ACHN (cell line): ENCODE measurements at places on chromosomes 1 and 21.

GRCh38 chr1:56374026-56374974, 205.1 kb downstream of the PLPP3 start:
- DNase-seq: no peak

DNA sequence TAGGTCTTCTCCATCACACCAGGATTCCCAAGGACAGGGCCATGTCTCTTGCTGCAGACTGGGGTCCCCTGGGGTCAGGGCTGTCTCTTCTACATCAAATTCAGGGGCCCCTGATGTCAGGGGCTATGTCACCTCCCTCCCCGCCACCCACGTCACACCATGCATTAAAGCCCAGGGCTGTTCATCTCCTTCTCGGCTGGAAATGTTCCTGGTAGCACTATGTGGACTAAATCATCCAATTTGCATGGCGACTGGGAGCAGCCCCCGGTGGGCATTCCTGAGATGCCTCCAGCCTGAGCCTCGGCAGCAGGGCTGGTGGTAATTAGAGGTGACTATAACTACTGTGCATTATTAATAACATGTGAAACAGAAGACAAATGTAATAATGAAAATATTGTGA, 151.7 kb upstream of the HMGB4 start:
- no peak for DNase-seq

DNA sequence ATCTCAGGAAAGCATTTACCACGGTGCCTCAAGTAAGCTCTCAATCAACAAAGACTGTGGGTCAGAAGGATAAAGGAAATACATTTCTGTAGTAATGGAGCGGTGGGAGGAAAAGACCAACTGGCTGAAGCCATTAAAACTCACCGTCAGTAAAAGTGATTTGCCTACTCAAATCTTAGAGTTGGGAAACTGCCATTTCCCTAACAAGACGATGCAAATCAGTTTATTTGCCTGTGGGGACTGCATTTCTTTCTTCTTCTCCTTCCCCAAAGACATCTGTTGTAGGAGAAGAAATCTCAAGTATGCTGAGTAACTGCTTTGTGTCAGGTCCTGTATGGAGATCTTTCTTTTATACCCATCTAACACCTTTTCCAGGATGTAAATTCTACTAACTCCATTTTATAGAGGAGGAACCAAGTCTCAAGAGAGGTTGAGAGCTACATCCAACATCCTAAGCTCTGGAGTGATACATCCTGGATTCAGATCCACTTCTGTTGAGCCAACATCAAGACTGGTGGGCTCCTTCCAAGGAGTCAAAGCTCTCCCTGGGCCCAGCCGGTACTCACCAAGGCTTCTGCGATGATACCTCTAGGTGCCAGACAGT, 219.3 kb upstream of the FGGY start:
- DNase-seq: no peak

- no peak for DNase-seq
Observed at GRCh38 chr1:46677339-46677738, 5.7 kb downstream of the TEX38 start.

DNA sequence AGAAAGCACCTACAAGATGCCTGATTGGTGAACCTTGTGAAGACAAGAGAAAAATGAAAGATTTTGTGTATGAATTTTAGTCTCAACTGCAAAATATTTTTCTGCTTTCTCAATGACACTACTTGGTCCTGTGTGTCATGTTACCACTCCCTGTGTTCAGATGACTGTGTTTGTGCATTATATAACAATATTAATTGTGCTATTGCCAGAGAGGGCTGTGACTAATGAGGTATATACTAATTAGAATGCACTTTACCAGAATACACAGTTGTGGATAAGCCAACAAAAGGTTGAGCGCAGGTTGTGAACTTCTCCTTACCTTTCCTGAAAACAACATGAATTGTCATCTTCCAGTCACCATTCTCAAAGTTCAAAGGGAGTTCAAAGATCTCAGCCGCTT, 17.3 kb upstream of the FMO2 start:
- no peak for DNase-seq

DNA sequence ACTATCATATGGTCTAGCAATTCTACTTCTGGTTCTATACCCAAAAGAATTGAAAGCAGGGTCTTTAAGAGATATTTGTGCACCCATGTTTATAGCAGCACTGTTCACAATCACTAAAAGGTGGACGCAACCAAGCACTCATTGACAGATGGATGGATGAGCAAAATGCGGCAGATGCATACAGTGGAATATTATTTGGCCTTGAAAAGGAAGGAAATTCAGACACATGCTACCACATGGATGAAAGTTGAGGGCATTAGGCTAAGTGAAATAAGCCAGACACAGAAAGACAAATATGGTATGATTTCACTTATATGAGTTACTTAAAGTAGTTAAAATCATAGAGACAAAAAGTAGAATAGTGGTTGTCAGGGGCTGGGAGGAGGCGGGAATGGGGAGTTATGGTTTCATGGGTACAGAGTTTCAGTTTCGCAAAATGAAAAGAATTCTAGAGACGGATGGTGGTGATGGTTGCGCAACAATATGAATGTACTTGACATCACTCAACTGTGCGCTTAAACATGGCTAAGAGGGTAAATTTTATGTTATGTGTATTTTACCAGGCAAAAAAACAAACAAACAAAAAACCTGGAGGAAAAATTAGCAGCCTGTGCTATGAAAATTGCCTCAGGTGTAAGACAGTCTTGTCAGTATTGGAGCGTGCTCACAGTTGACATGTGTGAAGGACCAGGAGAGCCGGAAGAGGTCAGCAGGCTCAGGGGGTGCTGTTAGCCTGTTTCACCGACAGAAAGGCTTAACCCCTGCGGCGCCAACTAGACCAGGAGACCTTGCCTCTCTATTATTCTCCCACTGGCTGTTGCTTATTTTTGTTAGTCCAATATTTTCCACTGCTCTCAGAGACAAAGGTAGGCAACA, 26.5 kb downstream of the CD247 start:
- DNase-seq: no peak

- no peak for DNase-seq
Observed at GRCh38 chr1:110443451-110443850, 7.5 kb upstream of the PROK1 start.

- no peak for DNase-seq
Observed at GRCh38 chr1:81032374-81032773, 768.4 kb upstream of the ADGRL2 start.

DNA sequence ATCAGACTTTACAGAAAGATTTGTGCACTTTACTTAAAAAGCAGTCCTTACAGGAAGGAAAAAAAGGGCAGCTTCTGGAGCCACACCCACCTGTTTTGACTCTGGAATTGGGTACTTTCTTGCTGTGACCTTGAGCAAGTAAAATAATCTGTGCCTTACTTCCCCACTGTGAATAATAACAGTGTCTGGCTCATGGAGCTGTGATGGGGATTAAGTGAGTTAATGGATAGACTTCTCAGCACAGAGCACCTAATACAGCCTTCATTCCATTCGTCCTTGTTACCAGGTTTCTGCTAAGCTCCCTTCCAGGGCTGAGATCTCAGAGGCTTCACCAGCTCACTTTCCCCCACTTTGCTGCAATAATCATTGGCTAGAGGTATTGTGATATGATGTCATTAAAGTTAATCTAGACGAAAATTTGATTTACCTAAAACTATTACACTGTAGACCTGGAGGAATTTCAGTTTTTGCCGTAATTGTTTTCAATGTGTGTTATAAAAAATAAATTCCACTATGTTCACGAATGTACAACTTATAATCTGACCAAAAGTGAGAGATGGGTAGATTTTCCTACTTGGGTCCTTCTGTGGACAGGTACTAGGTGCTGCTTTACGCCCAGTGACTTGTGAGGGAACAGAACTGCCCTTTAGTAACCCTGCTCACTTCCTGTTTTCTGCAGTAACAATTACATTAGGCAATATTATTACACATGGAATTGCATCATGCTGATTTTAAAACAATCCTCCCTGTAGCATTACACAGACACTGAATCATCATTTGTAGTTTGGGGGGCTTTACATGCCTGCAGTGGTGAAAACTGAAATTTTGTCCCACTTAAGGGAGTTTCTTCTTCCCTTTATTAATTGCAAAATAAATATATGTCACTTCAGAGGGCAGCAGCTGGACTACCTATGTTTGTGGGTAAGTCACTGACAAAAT, 19.7 kb upstream of the ABCG1 start:
- no peak for DNase-seq

- peak; percentile 40 for DNase-seq
Observed at GRCh38 chr1:217717959-217718358, 86.8 kb downstream of the SPATA17 start.

DNA sequence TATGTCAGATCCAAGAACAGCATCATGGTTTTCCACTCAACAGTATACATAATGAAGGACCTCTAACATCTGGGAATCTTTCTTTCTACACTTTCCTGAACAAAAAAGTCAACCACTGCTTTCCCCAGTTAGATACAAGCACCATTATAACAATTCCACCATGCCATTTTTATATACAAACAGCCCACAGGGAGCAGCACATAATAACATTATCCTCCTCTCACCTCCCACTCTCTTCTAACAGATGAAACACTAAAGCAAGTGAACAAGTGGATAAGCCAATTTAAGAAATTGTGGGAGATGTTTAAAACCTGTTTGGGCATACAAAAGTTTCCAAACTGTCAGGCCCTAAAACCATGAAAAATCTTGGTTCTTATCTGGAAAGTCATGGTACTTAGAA, 29.4 kb upstream of the PRRC2C start:
- DNase-seq: no peak

DNA sequence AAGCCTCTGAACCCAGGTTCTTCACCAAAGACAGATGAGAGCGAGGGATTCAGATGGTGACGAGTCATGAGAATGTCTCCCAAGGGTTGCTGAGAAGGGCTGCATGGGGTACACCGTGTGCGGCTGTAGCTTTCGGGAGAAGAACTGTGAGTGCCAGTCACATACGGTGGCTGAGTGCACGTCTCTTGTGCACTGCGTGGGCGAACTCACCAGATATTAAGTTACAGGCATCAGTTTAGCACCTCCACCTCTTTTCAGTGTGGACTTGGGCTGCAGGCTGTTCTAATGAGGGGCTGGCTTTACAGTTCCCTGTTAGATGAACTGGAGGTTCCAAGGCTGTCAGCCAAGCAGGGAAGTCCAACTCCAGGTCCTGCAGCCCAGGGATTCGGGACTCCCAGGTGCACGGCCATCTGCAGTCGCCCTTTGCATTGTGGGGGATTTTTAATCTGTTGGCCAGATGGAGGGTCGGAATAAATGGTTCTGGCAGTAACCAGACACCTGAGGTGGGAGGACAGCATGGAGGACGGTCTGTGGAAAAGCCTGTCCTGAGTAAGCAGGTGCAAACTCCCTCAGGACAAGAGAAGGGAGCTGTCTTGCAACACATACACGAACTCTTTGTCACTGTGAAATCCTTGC, 26.5 kb upstream of the AVPR1B start:
- DNase-seq: no peak

DNA sequence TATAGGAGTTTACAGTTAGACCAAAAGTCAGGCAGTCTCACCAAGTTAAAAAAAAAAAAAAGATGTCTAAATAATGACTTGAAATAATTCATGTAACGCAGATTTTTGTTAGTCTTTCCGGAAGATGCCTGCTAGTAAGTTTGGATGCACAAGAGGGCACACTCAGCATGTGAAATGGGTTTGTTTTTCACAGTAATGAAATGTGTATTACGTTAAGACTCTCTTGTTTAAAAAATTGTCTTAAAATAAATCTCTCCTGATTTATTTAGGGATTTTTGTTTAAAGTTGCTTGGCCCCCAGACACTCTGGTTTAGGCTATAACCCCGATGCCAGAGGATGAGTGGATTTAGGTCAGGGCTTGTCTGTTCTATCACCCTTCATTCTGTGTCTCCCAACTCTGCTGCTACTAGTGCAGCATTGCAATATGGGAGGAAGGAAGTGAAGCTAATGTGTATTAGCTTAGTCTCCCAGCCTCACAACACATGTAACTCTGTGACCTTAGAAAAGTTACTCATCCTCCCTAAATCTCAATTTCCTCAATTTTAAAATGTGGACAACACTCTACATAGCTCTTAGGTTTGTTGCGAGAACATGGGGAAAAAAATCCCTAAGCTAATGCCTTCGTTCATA, 25.7 kb downstream of the CTH start:
- peak; percentile 28 for DNase-seq

GRCh38 chr21:31586118-31586517, 73.4 kb upstream of the SOD1 start:
- DNase-seq: no peak

- peak; percentile 31 for DNase-seq
Observed at GRCh38 chr1:209409780-209410179, 173.7 kb upstream of the CAMK1G start.

DNA sequence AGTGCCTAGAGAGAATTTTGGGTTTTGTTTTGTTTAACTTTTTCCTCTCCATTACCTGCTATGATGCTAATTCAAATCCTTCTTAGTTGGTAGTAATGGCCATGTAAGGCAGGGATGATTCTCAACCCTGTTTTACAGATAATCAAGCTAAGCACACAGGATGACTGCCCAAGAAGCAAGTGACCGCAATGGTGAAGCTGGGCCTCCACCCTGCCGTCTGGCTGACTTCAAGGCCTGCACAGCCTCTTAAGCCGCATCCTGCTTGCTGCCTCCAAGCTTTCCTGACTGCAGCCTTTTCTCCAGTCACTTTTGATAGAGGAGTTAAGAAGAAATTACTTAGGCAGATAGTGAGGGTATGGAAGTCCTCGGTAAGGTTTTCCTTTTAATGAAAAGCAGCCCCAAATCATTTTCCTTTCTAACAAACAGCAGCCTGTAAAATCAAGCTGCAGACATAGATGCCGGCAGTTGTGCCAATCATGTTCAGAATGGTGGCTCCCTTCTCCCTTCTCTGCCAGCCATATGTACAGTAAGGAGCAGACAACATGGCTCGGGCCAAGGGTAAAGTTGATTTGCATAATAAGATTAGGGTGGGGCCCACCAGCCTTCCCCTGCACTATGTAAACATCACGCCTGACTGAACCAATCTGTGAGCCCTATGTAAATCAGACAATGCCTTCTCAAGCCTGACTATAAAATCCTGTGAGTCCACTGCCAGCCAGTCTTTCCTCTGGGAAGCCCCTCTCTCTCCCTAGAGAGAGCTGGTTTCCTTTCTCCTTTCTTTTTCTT, 8.8 kb upstream of the CTBS start:
- DNase-seq: no peak

- DNase-seq: no peak
Observed at GRCh38 chr1:23099171-23099536, 69.5 kb downstream of the LUZP1 start.

- no peak for DNase-seq
Observed at GRCh38 chr1:33237579-33237978, 18.7 kb upstream of the ZNF362 start.

- no peak for DNase-seq
Observed at GRCh38 chr1:38126970-38127369, 80.4 kb upstream of the POU3F1 start.

GRCh38 chr1:54094001-54094729, 40.8 kb downstream of the TCEANC2 start:
- DNase-seq: no peak

GRCh38 chr1:109573785-109574184, 25.4 kb downstream of the GNAI3 start:
- no peak for DNase-seq

GRCh38 chr1:116873680-116874271, 35.9 kb upstream of the PTGFRN start:
- no peak for DNase-seq

GRCh38 chr1:218665221-218665620, 320.1 kb downstream of the TGFB2 start:
- DNase-seq: no peak
